ENCODE measurements at places on chromosomes 1 and 21.

DNA sequence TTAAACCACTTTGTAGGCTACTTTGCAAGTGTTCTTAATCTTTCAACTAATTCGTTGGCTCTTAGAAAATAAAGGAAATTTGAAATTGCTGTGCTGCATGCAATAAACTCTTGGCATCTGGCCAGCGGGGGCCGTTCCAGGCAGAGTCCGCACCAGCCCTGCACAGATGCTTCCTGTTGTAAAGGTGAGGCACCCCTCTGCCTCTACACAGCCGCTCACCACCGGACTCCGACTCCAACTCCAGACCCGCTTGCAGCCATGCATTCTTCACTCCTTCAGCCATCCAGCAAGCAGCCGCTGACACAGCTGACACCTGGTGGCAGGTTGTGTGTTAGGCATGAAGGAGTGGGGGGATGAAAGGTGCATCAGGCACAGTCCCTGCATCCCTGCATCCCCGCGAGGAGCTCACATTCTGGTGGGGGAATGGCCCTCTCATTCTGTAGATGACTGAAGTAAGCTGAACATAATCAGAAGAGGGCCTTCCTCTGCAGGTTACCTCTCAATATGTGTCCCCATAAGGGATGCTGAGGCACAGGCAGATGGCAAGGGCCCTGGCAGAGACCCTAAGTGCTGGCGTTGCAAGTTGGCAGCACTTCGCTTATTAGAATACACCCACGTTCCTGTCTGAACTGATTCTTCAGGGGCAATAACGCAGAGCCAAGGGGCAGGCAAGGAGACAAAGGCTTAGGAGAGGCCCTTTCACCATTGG lies 56.8 kb downstream of the GLIS1 start:
- peak; percentile 6 for DNase-seq

GRCh38 chr1:230122366-230123279 lies 55.6 kb downstream of the GALNT2 start:
- no peak for DNase-seq

GRCh38 chr1:31912839-31913239 lies 25.3 kb downstream of the PTP4A2 start:
- no peak for DNase-seq

DNA sequence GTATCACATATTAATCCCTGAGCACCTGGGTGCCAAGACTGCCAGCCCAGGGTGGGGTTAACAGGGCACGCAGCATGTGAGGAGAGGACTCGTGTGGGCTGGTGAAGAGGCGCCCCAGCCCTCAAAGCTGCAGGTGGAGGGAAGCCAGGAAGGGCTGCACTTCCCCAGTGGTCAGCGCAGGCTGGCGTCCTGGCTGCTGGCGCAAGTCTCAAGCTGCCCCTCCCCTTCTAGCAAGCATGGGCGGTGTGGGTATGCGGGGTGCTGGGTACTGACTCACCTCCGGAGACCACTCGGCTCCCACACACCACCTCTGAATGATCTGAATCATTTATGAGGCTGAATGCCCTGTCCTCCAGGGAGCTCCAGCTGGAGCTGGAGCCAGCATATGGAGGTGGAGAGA lies 44.0 kb downstream of the EIF2D start:
- DNase-seq: no peak

- DNase-seq: no peak
These were observed 9.7 kb downstream of the DESI2 start for GRCh38 chr1:244662599-244662998.

DNA sequence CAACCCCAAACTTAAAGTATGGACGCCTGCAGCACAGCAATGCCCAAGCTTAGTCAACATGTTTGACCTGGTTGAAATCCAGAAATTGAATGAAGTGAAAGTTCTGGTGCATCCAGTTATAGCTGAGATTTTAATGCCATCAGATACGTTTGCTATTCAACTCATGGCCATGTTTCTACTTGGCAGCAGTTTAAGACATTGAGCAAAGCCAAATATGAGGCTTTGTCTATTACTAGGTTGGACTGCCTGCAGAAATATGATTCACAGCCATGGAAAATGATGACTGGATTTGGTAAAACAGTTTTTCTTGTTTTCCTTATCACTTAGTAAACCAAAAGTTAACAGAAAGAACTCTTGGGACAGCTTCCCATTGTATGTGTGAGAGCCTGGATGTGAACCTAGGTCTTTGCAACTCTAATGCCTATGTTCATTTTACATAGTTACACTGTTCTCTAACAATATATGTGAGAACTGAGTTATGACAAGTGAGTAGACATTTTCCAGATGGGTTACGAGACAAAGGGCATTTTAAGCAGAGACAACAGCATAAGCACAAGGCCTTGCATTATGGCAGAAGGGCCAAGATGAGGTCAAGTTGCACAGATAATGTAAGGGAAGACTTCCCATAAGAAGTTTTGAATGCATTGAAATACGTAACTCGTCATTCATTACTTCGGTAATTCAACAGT lies 32.4 kb upstream of the MYSM1 start:
- DNase-seq: no peak

All from T-helper 2 cell treated with Interferon-gamma antibody and Interleukin-4, amounts not matched to agents 5 μg/mL and 100 μg/mL, for 36 hours (primary cell).